ENCODE measurements at places on chromosomes 2 and 18.

DNA sequence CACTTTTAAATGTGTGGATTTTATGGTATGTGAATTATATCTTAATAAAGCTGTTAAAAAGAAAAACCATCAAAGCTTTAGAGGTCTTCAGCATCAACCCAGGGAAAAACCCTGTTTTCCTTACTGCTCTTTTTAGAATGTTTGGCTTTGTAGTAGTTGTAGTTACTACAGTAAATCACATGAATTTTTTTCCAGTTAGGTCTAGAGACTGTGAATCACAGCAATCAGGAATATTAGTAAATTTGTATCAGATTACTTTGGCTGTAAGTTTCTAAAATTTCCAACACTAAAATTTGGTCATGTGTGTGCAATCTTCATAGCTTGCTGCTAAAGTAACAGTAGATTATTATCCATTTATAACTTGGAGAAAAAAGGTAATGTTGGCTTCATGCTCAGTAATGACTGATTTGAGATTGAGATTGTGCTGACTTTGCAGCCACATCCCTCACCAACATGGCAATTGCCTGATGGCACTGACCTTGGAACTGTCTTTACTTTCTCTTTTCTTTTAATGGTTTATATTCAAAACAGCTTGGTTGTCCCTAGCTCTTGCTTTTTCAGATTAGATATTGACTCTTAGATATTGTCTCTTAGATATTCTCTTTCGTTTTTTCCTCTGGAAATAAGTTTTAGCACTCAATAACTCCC lies 41.1 kb downstream of the LCLAT1 start:
- no peak for DNase-seq

- no peak for DNase-seq
These were observed 42.2 kb upstream of the ARHGAP15 start for GRCh38 chr2:143087033-143087432.

- DNase-seq: no peak
These were observed 29.5 kb upstream of the DPP4 start for GRCh38 chr2:162103443-162104009.

DNA sequence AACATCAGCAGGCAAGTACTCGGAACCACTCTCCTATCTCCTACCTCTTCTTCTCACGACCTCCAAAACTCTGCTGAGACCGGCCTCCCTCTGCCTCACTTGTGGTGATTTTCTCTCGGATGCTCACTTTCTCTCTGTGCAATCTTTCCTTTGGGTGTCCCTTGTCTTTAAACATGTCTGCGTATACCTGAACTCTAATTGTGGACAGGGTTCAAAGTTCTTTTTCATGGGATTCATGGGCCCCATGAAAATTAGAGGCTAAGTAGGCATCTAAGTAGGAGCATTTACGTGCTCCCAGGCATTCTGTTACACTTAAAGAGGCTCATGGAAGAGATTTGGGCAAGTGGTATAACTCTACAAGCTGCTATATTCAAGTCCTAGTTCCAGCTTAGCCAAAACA lies 2.1 kb upstream of the PPP1CB start:
- no peak for DNase-seq

GRCh38 chr2:933734-934295 lies 16.8 kb upstream of the SNTG2 start:
- no peak for DNase-seq

GRCh38 chr2:102386004-102386403 lies 30.4 kb downstream of the IL18R1 start:
- no peak for DNase-seq

DNA sequence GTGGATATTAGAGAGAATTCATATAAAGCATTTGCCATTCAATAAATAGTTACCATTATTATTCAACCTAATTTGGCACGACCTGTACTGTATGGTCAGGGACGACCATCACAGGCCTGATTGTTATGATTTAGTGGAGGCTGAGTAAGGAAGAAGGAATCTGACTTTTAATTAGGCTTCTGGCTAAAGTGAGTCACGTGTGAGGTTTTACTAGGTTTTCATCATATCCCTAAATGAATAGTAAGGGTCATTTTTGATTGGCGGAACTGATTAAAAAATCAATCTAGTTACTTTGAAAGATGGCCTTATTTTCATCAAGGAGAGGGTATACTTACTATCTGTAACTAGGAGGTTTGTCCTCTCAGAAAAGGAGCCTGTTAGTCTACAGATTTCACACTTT lies 143.4 kb downstream of the ADCYAP1 start:
- DNase-seq: no peak

DNA sequence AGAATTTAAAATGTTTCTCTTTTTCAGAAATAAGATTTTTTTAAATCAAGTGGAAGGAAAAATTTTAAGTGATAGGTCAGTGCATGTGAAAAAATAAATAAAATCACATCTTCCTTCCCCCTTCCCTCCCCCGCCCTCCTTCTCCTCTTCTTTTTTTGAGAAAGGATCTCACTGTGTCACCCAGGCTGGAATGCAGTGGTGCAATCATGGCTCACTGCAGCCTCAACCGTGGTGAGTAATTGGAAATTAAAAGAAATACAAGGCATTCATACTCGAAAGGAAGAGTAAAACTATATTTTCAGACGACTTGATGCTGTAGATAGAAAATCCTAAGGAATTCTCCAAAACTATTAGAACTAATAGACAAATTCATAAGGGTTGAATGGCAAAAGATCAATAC lies 16.9 kb upstream of the CRACDL start:
- DNase-seq: no peak

GRCh38 chr2:224778474-224778877 lies 62.3 kb upstream of the CCDC195 start:
- peak; percentile 68 for DNase-seq

- DNase-seq: no peak
These were observed 75.8 kb downstream of the COLEC12 start for GRCh38 chr18:424668-425067.

DNA sequence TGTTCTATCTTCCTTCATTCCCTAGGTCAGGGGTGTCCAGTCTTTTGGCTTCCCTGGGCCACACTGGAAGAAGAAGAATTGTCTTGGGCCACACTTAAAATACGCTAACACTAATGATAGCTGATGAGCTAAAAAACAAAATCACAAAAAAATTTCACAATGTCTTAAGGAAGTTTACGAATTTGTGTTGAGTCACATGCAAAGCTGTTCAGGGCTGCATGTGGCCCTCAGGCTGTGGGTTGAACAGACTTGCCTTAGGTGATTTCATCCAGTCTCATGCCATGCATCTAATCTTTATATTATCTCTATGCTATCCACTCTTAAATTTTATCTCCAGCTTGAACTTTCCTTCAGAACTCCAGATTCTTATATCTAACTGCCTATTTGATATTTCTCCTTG lies 80.1 kb downstream of the CCDC85A start:
- DNase-seq: no peak

DNA sequence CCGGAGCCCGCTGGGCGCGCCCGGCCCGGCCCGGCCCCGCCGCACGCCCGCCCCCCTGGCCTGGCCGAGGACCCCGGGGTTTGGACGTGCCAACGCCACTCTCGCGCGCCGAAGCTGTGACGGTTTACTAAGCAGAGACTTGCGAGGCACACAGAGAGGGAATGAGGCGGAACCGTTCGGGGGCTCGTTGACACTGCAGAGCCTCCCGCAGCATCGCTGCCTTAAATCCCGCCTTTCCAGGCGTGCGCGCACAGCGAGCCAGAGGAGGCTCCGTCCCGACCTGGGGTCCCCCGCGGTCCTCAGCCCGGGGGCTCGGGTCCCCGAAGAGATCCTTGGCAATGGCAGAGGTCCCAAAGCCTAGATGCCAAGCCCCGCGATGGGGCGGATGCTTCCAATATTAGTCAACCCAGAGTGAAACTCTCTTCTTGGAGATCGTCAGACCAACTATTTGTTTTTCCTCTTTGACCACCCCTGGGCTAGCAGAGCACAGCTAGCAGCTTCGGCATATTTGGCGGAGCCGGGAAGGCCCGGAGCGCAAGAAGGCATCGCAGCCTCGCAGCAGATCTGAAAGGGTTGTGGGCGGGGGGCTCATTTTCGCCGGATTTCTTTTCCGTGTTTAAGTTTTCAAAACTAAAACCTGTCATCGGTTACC lies at the start of gene ZNF385B:
Gene ZNF385B (minus strand): TSS at position 197 of the 652 bp plus-strand sequence.
- peak; percentile 20 for DNase-seq

DNA sequence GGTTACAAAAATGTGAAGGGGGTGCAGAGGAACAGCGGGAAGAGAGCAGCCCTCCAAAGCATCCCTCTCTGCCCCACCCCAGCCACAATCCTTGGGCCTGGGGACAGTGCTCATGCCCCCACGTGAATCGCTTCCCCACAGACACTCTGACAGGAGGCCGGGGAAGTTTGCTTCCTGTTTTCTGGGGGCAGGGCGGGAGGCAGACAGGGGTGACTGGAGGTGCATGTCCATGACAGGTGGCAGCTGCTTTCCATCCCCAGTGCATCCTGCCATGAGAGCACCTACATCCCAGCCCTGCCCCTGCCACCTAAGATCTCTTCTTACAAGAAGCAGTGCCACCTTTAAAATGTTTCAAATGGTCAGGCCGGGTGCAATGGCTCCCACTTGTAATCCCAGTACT lies 47.2 kb upstream of the UBE2F start:
- DNase-seq: no peak

GRCh38 chr18:24214144-24214543 lies 75.3 kb downstream of the CABYR start:
- DNase-seq: no peak

- no peak for DNase-seq
These were observed 36.9 kb downstream of the KIF1A start for GRCh38 chr2:240782886-240783818.

DNA sequence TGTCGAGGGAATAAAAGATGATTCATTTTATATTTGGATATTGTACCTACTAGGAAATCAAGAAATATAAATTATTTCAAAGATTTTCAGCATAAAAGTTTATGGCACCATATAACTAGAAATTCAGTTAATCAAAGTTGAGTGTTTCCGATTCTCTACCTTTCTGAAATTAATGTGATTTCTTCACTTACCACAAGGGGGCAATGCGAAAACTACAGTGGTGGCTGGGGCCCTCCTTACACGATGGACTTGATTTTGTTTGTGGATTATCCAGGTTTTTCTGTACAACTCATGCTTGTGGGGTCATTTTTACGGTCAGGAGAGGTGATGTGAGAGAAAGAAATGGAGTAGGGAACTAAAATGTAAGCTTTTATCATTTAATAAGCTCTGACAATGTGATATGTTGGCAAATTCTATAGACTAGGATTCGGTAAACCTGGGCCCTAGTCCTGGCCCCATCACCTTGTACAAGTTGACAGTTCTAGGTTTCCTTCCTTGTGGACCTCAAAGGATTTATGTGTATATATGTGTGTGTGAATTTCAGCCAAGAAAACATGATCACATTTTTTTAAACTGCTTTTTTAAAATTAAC lies 47.6 kb downstream of the G6PC2 start:
- DNase-seq: no peak

DNA sequence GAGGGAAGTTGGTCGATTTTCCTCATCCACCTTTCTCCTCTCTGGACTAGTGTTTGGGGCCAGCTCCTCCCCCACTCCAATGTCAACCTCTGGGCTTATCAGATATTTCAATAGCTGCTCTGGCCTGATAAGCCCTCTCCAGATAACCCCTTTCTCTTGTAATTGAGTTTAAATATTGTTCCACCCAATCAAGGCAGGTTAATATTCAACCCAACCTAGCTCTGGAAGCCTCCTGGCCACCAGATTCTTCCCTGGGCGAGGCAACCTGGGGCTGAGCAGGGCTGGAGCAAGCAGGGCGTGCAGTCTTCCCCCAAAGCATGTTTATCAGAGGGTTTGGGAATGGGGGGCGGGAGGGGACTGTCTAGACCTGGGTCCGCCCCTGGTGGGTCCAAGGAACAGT lies 73.8 kb downstream of the TFCP2L1 start:
- DNase-seq: no peak

- DNase-seq: peak; percentile 93
These were observed at the start of gene NCOA1 for GRCh38 chr2:24490690-24491541. Gene NCOA1 (plus strand): TSS chr2:24491254. CDS start chr2:24658678, 167,424 bp downstream.

DNA sequence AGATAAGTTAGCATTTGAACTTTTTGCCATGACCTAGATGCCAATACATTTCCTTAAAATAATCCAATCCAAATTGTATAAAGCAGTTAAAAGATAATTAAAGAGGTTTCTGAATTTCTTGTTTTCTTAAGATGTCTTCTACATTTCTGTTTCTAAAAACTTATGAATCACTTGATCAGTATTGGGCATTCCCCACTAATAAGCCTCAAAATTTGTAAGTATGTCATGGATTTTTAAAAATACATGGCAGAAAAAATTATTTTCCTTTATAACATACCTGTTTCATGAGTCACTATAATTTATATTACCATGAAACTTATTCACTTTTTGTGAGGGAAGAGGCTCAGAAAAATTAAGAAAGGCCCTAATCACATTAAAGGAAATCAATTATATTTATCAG lies 90.3 kb upstream of the TFPI start:
- no peak for DNase-seq

GRCh38 chr2:13046557-13047165 lies 329.9 kb downstream of the TRIB2 start:
- DNase-seq: no peak

DNA sequence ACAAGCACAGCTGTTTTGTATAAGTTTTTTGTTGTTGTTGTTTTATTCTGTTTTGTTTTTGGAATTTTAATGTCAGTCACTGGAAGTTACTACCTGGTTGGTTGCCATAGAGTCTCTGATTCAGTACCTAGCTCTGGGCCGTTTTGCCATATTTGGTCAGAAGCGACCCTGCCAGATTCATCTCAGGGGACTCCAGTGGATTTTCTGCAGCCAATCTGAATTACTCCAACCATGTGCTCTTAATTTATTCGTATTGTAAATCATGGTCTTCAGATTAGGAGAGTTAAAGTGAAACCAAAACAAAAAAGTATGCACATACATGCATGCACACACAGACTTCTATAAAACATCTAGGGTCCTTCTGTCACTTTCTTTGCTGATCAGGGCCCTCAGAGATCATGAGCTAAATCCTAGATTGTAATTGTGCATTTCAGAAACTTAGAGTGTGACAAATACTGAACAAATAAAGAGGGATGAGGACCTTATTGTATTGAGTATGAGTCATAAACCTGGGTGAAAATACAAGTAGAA lies 317.4 kb upstream of the UBE2E3 start:
- DNase-seq: no peak

GRCh38 chr18:35267161-35267651 lies 22.8 kb downstream of the ZSCAN30 start:
- no peak for DNase-seq

GRCh38 chr2:120908314-120908975 lies 172.8 kb downstream of the GLI2 start:
- DNase-seq: no peak

- peak; percentile 75 for DNase-seq
These were observed at the start of gene ADD2 for GRCh38 chr2:70767699-70768589. Gene ADD2 (minus strand): TSS chr2:70768200. CDS start chr2:70706408, 61,792 bp downstream.

GRCh38 chr2:240233885-240234502 lies 93.5 kb upstream of the OTOS start:
- DNase-seq: no peak

DNA sequence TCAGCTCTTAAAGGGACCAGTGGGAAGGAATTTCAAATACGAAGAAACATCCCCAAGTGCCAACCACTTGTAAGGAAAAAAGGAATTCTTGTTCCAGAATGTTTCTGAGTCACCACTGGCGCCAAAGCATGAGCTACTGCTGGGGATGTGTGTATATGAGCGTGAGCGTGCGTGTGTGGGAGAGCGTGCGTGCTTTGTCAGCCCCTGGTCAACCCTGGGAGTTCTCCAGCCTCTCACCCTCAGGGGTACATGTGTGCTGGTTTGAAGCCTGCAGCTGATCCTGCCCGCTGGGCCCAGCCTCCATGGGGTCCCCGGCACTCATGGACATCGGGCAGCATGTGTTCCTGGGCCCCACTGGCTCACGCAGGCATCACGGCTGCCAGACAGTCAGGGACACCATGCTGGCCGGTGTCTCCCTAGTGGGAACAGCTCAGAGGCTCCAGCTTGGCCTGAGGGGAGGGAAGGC lies 17.1 kb downstream of the HS6ST1 start:
- DNase-seq: no peak

Data from GM13977 (cell line).